Thymus (tissue), 14 donors: ENCODE measurements at places on chromosomes 7 and 10.

GRCh38 chr7:964401-965231 is 10.1 kb upstream of the ADAP1 start:
- no peak for DNase-seq

- DNase-seq: no peak
Measured at GRCh38 chr7:137970253-137970975, 31.5 kb downstream of the CREB3L2 start.

- DNase-seq: no peak
Measured at GRCh38 chr7:120714945-120715344, 143.0 kb downstream of the TSPAN12 start.

DNA sequence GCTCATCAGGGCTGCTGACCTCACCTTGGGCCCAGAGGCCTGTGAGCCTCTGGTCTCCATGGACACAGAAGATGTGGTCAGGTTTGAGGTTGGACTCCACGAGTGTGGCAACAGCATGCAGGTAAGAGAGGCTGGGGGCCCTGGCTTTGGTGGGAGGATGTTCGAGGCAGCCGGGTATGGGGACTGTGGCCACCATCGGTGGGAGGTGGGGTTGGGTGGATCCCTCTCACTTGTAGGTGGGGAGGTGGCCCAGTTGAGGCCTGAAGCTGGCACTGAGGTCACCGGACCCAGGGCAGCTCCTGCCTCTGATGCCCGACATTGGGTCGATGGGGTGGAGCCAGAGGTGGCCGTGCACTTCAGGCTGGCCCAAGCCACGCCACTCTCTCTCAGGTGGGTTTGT is 406 bp downstream of the ZP3 start:
- DNase-seq: no peak

DNA sequence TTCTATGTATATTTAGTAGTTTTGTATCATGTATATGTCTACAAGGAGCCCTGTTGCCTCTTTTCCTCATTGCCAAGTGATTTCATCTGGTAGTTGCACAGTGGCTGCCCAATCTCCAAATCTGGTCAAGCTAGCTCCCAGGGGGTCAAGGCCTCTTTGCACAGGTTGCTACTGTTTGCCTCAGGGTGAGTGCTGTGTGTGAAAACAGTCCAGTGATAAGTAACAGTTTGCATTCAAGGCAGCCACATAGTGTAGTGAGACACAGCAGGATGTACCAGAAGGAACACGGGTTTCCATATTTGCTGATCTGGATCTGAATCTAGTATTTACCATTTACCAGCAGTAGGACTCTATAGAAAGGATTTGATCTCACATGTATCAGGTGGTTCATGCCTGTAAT is 13.3 kb upstream of the EPC1 start:
- no peak for DNase-seq

- DNase-seq: no peak
Measured at GRCh38 chr10:33215154-33215553, 119.3 kb downstream of the NRP1 start.

DNA sequence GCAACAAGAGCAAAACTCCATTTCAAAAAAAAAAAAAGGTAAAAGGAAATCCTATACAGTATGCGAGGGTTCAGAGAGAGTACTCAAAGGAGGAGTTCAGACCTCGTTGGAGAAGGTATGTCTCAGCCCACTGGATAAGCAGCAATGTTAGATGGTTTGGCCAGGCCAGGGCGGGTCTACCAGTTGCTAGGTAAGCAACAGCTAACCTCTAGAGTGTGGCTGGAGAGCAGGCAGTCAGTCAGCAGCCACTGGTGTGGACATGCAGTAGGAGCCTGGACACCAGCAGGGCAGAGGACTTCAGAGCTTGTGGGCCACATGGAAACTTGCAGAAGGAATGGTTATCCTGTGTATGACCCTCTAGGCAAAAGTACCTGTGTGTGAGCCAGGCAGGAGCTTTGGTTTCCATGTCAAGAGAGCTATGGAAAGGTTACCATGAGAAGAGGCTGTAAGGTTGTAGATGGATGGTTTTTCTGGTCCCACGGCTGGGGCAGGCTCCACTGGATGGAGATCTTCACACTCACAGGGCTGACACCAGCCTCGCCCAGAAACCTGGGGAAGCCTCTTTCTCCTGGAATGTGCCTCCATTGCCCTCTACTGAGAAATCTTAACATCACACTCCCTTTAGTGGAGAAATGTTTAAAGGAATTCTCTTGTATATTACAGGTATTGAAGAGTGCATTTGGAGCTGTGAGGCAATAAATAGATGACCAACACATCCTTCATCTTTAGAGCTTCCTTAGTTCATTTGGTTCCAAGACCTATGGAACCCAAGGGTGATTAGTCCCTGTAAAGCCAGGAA is 63.6 kb downstream of the CCDC186 start:
- no peak for DNase-seq

DNA sequence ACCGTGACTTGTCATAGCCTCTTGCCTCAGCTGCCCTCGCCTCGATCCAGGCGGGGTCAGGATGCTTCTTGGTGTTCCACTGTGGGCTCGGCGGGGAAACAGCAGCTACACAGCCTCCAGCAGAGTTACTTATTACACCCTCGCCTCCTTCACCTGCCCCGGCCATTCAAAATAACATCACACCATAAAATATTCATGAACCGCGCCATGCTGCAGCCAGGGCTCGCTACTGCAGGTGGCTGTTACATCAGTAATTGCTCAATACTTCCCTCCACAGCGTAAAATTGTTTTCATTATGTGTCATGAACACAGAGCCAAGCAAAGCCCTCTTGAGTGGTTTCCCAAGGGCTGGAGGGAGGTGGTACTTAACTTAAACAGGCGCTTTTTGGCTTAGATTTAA is 241.5 kb upstream of the SP8 start:
- DNase-seq: no peak

DNA sequence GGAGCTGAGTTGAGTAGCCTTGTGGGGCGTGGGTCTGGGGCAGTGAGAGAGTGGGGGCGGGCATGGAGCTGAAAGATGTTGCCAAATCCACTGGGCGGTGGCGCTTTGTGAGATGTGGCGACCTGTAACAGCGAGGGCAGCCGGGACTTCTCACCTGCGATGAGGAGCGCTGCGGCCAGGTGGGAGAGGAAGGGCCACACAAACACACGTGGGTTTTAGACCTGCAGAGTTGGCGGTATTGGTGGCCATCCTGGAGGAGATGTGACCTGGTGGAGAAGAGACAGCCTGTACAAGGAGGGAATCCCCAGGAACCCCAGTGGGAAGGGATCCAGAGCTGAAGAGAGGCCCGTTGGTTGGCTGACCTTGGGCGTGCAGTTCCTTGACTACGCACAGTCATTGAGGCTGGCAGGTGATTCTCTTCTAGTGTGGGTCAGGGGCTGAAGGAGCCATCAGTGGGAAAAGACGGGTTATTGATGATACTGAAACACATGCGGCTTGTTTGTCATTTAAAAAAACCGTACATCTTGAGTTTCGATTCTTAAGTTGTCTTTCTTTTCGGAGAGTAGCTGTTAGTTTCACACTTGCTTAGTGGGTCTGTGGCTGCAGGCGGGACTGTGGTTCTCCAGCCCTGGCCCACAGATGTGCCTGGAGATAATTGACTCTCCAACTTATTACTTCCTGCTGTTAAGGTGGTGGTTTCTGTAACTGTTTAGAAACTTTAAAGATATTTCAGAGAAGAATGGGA is 2.4 kb downstream of the CHST12 start:
- DNase-seq: no peak
